ENCODE measurements at places on chromosomes 3 and 15.

- no peak for DNase-seq
Observed at GRCh38 chr15:100095541-100096247, 246.1 kb downstream of the ADAMTS17 start.

DNA sequence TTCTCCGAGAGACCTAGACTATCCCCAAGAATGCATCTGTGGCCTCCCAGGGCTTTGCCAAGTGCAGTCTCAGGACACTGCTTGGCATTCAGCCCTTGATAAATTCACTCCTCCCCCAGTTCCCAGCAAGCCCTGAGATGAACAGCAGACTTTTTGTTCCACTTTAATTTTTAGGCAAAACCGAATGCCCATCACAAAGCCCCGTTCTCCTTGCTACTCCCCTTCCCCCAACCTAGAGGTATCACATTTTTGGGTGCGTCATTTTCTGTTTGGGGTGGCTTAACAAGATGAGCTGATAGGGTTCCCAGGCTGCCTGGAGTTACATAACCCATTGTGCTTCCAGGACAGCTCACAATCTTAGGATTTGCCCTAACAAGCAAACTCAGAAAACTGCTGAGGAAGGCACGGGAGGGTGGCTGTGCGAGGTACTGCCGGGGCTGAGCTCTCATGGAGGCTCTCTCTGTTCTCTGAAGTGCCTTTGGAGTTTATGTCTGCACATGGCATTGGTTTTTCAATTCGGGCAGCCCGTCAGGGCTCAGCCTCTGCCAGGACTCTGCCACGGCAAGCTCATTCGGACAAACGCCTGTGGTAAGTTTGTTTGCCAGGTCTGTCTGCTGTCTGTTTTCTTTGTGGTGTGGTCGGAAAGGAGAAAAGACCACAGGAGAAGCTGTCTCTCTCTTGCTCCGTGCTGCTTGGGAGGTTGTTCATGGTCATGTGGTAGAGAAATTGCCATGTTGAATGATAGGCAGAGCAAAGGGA is at the start of gene TRAK1:
TSS of gene TRAK1 (plus strand) at position 385 of the 759 bp plus-strand sequence. CDS start at position 498, 113 bp downstream.
- DNase-seq, result no peak

GRCh38 chr15:84702961-84703482 is 12.9 kb downstream of the SEC11A start:
- no peak for DNase-seq

DNA sequence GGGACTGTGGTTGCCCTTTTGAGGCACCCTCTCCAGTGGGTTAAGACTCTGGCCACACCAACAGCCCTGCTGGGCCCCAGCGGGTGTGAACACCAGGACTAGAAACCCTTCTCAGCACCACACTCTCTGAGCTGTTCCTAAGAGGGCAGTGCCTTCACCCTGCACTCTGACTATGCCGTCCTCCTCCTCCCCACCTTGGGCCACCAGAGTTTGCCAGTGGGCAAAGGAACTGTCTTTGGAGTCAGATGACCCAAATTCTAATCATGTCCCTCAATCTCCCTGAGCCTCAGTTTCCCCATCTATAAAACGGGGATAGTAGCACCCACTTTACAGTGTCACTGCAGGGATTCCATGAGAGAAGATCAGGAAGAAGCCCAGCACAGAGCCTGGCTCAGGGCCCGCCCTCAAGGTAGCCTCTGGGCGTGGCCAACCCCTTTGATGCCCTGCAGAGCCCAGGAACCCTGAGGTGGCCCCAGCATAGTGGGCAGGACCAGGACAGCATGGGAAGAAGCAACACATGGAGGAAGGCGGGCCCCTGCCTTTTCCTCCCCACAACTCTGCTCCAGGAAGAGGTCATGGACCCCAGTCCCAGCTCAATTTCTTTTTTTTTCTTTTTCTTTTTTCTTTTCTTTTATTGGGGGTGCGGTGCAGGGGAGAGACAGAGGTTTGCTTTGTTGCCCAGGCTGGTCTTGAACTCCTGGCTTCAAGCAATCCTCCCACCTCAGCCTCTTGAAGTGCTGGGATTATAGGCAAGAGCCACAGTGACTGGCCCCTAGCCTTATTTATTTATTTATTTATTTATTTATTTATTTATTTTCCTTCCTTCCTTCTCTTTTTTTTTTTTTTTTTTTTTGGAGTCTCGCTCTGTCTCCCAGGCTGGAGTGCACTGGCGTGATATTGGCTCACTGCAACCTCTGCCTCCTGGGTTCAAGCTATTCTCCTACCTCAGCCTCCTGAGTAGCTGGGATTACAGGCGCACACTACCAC is 115.7 kb upstream of the LINGO1 start:
- DNase-seq, result no peak

- DNase-seq, result no peak
Observed at GRCh38 chr3:62662677-62663076, 212.5 kb downstream of the CADPS start.

GRCh38 chr15:65921780-65922179 is 52.5 kb downstream of the RAB11A start:
- DNase-seq, result no peak

DNA sequence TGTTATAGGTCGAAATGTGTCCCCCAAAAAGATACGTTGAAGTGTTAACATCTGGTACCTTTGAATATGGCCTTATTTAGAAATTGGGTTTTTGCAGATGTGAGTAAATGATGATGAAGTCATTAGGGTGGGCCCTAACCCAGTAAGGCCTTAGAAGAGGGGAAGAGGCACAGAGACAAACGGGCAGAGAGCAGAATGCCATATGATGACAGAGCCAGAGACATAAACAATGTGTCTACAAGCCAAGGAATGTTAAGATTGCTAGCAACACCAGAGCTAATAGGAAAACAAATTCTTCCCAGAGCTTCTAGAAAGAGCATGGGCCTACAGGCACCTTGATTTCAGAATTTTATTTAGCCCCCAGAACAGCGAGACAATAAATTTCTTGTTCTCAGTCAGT is 693.1 kb upstream of the NECTIN3 start:
- DNase-seq, result no peak

DNA sequence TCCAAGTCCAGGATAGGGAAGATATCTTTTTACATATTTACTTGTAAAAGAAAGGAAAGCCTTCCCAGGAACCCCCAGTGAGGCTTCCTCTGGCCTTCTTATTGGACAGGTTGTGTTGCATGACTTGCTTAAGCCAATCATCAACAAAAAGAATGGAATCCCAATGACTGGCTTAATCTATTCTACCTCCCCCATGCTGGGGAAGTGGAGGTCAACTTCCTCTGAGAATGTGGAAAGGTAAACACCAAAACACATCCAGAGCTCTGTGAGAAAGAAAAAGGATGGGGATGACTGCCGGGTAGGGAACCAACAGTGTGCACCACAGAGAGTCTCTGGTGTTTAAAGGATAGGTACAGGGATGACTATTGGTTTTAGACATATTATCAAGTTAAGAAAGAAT is 25.1 kb downstream of the TNIK start:
- no peak for DNase-seq

DNA sequence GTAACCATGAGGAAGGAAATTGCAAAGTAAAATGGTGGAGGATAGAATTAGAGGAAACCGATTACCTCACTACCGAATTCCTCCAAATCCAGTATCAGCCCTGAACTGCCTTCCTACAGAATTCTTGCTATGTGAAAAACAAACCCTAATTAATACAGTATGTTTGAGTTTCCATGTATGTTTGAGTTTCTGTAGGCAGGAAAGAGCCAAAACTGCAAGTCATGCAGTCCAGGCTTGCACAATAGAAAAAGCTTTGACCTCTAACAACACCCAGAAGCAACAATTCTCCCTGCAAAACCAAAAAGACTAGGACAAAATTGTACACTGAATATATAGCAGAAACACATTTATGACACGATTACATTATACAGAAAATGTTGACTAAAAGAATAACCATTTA is 614.8 kb downstream of the DIPK2A start:
- DNase-seq, result no peak

DNA sequence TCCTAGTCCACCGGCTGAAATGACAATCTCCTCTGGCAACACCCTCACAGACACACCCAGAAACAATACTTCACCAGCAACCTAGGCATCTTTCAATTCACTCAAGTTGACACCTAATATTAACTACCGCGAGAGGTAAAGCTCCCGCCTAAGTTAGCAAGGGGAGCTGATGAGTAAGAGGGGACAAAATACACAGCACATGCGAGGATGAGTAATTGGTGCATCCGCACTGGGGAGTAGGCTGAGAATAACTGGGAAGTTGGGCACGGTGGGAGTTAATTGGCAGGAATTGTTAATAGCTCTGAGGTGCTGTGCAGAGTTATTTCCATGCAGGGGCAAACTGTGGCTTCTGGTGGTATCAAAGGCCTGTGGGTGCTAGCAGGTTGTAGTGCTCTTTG is 14.5 kb upstream of the PLD1 start:
- DNase-seq, result no peak

DNA sequence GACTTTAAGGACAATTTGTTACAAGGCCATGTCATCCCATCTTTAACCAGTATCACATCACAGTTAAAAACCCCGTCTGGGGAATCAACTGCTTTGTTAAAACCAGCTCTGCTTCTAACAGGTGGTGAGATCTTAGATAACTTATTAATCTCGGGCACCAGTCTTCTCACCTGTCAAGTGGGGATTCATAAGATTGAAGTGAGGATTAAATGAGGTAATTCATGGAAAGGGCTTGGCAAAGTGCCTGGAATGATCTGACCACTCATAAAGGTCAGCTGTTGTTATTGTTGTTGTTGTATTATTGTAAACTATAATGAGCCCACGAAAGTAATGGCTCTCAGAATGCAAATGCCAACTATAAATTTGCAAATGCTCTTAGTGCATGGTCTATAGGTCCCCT is 30.1 kb upstream of the SLC24A5 start:
- no peak for DNase-seq

GRCh38 chr15:59437817-59438624 is at the start of gene FAM81A:
Gene FAM81A, plus strand, starts transcription at chr15:59438186. Its CDS starts 20,441 bp downstream, at chr15:59458627.
- peak; percentile 71 for DNase-seq

DNA sequence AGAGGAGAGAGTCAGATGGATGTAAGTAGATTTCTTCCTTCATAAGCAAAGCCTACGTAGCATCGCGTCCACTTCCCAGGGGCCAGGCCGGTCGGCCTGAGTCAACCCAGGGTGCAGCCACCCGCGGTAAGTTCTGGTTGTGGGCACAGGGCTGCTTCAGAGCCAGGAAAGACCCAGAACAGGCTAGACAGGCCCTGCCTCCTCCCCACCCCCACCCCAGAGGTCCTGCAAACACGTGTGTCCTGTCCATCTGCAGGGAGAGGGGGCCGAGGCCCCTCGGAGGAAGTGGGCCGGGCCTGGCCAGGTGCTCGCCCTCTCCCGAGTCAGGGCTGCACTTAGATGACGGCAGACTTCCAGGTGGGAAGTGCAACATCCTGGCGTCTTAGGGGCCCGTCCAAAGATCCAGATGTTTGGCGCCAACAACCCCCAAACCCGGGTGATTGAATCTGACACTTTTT is 100.8 kb upstream of the ALDH1A3 start:
- DNase-seq, result no peak

GRCh38 chr3:143187111-143187510 is 67.5 kb downstream of the CHST2 start:
- no peak for DNase-seq

- DNase-seq, result no peak
Observed at GRCh38 chr15:69132977-69133861, 27.2 kb upstream of the GLCE start.

- no peak for DNase-seq
Observed at GRCh38 chr15:67103432-67103831, 38.0 kb downstream of the SMAD3 start.
